ENCODE measurements at places on chromosomes 1 and 21.

DNA sequence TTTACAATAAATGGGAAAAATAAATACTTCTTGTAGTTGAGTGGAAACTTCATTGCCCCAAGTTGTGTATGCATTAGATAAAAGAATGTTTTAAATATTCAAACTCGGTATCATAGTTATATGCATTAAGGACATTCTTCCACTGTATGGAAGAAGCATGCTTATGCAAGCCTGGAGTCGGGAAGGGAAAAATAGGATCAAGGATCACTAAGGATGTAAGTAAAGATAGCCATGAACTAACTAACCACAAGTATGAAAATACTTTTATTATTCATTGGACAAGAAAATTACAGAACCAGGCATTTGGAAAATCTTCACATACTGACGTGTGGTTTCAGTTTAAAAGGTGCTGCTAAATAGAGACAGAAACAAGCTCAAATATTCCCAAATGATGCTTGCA lies 26.9 kb upstream of the DPYD start:
- no peak for DNase-seq

DNA sequence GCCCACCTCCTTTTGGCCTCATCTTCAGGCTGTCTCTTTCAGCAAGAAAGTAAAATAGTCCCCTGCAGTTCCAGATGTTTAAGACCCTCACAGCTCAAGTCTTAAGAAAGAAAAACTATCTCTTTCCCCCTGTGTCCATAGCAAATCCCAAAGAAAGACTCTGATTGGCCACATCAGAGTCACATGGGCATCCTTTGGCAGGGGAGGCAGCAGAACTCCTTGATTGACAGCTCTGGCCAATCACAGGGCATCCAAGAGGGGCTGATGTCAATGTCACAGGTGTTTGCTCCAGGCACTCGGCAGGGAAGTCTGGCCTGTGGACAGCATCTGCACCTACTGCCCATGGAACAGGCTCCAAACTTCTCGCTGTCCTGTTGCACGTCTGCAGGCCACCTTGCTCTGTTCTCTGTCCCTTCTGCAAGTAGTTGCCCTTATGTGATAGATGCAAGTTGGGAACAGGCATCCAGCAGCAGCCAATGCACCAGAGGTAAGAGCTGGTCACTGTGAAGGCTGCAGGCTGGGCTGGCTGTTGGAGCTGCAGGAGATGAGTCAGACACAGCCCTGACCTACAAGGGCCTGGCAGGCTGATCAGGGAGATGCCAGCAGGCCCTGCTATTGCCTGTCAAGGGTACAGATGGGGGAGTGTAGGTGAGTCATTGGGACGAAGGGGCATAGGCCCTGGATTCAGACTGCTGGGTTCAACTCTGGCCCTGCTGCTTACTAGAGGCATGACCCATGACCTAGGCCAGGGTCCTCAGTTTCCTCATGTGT lies 96.8 kb upstream of the TMEM51 start:
- peak; percentile 15 for DNase-seq

DNA sequence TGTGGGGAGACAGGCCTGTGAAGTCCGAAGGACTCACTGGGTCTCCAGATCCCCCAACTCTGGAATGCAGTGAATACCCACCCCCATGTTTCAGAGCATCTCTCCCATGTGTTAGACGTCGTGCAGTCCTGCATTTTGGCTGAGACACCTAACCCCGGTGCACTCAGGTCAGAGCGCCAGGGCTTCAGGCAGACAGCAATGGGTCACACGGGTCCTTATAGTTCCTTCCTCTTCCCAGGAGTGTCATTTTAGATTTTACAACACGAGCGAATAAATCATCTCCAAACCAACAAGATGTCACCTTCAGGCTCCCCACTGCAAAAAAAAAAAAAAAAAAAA lies 5.1 kb downstream of the PRRX1 start:
- DNase-seq = no peak

DNA sequence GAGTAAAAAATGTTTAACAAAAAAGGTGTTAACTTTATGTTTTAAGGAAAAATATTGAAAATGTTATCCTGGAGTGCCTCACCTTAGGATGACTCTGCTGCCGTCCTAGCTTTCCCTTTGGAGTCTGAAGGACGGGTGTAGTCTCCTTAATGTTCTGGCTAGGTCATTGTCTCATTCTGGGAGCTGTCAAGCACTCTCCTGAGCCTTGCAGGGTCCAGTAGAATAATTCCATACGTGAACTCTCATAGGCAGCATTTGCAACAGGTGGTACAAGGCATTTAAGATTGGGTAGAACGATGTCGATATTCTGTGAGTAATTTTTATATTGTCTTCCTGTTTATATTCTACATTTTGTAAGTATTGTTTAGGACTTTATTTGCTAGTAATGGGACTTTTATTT lies 283.6 kb upstream of the C1orf105 start:
- no peak for DNase-seq

GRCh38 chr21:16071092-16071491 lies 341.3 kb downstream of the USP25 start:
- no peak for DNase-seq

DNA sequence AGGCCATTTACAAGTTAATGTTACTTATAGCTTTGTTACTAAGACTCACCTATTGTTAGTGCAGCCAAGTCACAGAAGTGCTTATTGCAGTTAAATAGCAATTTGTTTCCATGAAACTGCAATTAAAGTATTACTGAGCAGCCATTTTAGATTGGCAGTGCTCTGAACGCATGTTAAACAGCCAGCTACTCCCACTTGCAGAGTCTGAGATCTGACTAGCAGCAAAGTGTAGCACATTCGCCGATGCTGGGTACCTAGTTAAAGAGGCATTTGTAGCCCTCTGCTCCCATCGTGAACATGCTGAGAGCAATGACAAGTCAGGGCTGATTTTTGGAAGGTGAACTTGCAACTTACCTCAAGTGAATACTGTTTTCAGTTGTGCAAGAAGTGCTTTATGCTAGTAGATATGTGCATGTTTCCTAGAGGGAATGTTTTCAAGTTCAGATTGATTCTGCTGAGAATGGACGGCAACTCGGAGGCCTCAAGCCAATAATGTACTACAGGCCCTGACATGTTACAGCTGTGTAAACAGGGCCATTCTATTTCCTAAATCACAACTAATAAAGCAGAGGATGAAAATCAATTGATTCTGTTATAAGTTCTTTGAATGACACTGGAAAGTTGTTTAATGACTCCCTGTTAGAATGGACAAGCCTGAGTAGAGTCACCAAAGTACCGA lies 19.8 kb downstream of the LMO4 start:
- peak; percentile 43 for DNase-seq

DNA sequence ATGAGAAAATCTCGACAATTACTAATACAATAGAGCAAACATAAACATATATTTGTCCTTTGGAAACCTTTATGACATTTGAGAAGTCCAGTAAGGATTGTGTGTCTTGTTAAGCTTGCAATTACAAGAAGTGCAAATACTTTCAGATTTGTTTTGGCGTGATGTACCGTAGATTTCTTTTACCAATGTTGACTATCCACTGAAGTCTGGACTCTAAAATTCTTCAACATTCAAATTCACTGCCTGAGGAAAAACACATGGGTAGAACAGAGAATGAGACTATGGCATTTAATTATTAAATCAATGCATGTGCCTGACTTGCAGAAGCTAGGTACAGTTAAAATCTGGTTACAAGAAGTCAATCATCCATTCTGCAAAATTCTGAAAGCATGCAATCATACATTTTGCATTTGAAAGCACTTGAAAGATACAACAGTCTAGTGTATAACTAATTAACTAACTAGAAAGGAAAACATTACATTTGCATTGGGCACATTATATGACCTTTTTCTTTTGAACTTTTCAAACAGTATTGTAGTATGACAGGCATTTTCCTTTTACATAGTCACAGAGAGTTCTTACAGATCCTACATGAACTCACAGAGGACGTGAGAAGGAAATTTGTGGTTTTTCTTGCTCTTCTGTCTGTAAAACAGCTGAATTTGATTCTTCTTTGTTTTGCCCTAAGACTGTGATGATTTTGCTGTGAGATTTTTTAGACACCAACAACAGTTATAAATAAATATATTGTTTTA lies 511.1 kb upstream of the ADGRL4 start:
- no peak for DNase-seq

GRCh38 chr1:119003413-119004128 lies 15.4 kb upstream of the TBX15 start:
- DNase-seq = no peak

DNA sequence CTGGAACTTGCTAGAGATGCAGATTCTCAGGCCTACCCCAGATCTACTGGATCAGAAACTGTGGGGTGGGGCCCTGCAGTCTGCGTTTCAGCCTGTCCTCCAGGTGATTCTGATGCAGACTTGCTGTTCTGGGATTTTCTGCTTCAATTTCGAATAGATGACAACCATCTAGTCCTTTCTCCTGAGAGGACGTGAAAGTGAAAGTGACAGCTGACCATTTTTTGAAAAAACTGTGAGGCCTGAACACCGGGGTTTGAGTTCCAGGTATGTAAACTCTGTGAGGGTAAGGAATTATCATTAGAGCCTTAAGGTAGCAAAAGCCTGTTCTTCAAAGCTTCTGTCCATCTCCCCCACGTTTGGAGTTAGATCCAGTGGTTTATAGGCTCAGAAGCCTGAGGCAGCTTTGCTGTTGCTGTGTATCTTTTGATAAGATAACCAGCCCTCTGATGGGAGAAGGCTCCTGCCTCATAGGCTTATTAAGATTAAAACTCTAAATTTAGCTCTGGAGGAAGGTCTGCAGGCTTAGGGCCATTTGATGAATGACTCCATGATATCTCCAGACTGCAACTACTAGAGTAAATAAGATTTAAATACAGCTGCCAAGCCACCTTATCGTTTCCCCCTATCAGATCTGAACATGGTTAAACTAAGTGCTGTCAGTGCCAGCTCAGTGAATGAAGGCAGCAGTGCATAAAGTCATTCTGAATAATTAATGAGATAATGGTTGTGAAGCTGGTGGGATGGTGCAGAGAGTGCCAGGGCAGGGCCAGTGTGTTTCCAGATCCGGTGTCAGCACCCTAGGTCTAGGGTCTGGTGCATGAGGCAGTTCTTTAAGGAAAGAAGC lies 335.2 kb downstream of the HHAT start:
- no peak for DNase-seq

DNA sequence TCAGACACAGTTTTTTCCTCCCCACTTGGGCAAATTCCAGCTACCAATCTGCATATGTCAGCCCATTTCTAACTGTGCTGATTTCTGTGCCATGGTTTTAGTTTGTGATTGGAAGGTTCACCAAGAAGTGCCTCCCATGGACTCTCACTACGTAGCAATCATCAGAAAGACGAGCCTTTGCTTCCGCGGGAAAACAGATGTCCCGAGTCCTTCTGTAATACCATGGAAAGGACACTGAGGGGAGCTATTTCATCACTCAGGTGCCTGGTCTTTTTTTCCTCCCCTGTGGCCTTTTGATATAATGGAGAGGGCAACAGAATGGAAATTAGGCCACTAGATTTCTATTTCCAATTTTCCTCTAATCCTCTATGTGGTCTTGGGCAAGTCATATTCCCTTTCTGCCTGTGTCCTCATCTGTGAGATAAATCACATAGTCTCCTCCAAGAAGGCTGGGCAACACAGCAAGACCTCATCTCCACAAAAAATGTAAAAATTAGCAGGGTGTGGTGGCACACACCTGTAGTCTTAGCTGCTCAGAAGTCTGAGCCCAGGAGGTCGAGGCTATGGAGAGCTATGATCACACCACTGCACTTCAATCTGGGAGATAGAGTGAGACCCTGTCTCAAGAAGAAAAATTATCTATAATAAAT lies 24.8 kb downstream of the LEMD1 start:
- peak; percentile 64 for DNase-seq

- no peak for DNase-seq
Measured at GRCh38 chr1:174700775-174701174, 253.0 kb downstream of the GPR52 start.

GRCh38 chr1:162984699-162985098 lies 84.5 kb upstream of the RGS4 start:
- peak; percentile 54 for DNase-seq

DNA sequence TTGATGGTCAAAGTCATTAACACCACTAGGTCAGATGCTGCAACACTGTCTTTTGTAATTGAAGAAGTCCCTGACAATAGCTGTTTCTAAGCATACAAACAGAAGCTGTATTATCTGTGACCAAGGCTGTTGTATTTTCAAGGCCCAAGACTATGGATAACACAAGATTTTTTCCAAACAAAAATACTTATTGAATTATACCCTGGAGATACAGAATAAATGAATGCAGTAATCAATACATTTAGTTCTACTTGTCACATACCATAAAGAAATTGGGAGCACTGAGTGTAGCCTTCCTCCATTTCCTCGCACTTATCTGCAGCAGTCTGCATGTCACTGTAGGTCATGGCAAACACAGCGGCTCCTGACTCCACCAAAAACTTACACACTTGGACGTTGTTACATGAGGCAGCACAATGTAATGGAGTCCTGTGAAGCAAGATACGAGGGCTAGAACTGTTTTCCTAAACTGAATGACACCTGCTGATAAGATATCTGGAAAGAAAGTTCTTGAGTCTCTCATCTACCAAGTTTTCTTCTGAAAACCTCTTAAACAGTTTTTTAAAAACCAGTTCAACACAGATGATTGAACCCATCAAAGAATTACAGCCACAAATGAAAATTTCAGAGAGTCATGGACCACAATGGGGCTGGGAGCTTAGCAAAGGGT lies 56.9 kb downstream of the TP53BP2 start:
- DNase-seq = no peak

- DNase-seq = no peak
Measured at GRCh38 chr1:243394601-243395464, 139.0 kb downstream of the SDCCAG8 start.

GRCh38 chr1:51000651-51001050 lies 30.6 kb downstream of the CDKN2C start:
- DNase-seq = no peak

DNA sequence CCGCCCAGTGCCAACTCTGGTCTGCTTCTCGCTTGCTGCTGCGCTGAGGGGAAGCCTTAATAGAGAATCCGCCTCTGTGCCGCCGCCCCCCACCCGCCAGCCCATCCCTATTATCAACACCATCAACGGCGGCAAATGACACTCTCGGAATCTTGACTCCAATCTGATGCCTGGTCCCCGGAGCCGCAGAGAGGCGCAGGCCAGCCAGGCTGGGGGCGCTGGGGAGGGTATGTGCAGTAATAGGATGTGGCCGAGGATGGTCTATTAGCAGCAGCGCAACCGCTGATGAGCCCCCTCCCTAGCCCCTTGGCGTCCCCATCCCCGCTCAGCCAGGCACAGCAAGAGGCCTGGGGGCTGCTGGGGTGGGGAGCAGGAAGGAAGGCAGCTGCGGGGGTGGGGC lies 15.1 kb upstream of the DMBX1 start:
- no peak for DNase-seq

DNA sequence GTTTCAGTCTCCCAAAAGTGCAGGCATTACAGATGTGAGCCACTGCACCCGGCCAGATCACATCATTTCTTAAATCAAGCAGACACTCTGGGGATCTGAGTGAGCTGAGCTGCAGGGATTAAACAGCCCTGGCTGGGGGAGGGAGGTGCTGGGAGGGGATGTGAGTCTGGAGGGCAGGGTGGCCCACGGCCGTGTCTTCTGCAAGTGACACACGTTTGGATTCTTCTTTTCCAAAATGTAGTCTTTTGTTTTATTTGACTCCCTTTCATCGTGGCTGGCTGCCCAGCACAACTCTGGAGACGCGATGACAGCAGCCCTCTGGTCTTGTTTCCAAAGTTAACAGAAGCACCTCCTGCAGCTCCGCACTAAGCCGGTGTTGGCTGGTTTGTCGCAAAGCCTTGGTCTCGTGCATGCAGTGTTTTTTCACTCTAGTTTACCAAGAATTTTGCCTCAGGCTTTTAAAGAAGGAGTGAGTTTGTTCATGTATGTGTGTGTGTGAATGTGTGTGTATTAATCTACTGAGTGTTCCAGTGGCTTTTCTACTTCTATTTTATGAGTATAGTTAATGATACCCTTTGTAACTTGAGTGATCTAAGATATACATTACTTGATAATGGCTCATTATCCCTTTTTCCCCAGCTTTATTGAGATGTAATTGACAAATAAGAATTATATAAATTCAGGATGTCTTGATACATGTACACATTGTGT lies 2.8 kb upstream of the KRTAP10-5 start:
- no peak for DNase-seq
